Epithelial cell of esophagus (primary cell): ENCODE measurements at places on chromosomes 7 and 10.

DNA sequence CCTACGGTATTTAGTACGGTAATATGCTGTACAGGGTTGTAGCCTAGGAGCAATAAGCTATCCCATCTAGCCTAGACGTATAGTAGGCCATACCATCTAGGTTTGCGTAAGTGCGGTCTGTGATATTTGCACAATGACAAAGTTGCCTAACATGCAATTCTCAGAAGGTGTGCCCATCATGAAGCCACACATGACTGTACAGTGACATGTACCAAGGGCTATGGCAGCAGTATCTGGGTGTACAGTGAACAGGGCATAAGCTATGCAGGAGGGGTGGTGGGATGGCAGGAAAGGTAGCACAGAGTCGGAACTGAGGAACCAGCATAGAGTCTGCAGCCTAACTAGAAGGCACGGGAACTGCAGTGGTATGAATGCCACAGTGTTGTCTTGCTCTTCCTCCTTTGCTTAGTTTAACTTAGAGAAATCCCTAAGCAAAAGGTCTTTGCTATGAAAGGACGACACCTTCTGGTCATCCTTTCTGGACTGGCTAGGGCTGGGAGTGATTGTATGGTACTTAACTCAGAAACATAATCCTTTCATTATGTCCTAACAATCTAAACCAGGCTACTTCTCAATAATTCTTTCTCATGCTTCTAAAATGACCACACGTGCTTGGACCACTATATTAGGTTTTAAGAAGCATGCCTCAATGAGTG, 93.5 kb downstream of the DYNC1I1 start:
- peak; percentile 4 for DNase-seq

DNA sequence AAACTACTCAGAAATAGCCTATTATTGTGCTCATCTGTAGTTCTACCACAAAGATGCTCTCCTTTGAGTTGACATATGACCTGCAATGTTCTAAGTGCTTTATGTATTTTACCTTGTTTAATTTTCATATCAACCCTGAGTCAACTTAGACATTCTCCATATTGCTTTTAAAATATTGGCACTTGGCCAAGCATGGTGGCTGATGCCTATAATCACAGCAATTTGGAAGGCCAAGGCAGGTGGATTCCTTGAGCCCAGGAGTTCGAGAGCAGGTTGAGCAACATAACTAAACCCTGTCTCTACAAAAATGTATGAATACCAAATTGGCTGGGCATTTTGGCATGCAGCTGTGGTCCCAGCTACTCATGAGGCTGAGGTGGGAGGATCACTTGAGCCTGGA, 50.6 kb downstream of the PRKG1 start:
- no peak for DNase-seq

DNA sequence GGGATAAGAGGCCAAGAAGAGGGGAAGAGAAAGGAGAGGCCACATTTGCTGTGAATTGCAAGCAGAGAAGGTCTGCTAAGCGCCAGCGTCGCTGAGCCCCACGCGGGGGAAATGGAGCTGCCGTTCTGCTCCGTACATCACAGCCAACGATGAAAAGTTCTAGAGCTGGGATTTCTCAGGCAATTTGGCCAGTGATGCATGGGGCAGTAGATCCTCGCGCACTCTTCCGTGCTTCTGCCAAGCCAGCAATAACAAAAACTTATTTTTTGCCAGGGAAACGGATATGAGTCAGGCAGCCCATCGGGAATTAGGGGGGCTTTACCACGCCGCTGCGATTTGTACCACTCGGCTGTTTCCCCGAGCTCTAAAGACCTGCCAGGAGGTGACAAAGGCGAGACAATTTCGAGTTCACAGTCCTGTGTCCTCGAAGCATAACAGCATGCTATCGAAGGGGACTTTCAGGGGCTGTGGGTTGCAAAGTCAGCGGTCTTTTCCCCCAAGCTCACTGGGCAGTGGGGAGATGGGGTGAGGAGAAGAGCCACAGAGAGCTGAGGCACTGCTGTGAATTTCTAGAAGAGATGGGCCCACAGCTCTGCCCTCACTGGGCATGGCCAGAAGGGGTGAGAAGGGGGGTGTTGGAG, 30.0 kb upstream of the SLF2 start:
- DNase-seq = no peak

GRCh38 chr7:47303695-47304453, 278.0 kb downstream of the TNS3 start:
- DNase-seq = no peak

GRCh38 chr10:21514818-21515351, 10.6 kb downstream of the SKIDA1 start:
- no peak for DNase-seq

DNA sequence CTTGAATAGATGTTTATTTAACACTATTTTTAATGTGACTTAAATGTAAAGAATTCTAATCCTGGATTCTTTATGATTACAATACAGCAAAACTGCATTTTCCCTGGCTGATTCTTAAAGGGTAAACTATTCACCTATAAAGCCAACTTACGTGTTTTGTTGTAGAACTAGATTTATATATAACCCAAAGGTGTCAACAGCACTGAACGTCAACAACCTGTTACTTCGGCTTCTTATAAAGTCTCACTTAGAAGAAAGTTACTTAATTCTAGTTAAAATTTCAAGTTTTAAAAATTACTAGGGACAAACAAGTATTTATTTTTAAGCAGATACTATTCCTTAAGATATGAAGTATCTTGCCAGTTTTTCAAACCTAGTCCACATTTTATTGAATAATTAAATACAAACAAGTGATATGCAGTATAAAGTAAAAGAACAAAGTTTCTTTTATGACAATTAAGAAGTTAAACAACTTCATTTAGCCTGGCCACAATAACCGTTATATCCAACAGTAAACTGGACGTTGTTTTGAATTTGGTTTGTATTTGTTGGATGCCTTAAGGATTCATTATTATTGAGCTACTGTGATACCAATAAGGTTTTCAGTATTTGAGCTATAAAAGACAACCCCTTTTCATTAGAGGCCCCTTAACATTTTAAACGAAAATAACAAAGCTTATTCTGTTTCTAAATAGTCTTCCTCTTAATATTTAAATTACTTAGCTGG, 83.1 kb downstream of the SNX10 start:
- no peak for DNase-seq

DNA sequence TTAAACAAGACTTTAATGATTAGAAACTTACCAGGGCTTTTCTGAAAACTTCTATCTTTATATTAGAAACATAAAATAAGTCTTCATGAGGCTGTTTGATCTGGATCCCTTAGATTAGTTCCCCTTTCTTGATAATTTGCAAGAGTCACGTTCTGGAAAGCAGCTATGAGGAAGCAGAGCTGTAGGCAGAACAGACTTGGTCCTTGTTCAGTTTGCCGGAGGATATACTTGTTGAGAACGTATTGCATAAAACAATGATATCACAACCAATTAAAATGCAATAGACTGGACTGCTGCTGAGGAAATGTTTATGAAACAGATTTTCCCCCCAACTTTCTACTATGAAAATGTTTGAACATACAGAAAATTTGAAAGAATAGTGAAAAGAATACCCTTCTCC, 2.8 kb downstream of the SAMD9L start:
- no peak for DNase-seq

DNA sequence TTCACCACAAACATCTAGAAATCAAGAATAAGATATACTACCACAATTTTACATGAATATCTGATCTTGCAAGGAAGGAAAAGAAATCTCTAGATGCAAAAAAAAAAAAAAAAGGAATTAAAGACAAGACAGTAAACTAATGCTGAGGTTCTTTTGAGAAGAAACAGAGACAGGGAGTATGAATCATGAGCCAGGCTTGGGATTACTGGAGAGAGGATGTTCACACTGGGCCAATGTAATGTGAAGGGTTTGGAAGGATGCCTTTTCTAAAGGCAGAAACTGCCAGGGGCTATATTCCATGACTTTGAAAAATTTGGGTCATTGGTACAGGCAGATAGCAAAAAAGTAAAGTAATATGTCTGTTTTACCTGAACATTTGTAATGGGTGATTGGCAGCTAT, 573.0 kb upstream of the IGFBP3 start:
- DNase-seq = peak; percentile 24

- DNase-seq = no peak
Observed at GRCh38 chr7:106285855-106286492, 1.2 kb upstream of the NAMPT start.

DNA sequence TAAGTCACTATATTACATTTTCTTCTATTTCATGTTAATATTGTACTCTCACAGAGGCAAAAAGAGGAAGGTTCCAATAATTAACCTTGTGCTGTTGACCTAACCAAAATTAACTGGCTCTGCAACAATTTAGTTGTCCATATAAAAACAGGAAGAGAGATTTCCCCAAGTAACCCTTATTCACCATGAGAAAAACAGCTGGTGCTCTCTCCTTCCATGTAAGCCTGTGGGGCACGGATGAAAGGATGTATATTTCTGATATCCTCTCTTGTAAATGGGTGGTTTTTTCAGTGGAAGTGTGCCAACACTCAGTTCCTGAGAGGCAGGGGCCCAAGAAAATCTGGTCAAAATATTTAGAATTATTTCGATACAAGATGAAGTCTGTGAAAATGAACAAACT, 358.1 kb downstream of the CRPPA start:
- no peak for DNase-seq

- peak; percentile 9 for DNase-seq
Observed at GRCh38 chr7:94179466-94179865, 175.3 kb upstream of the BET1 start.

GRCh38 chr7:110522761-110523200, 568.1 kb upstream of the LRRN3 start:
- peak; percentile 90 for DNase-seq

- DNase-seq = no peak
Observed at GRCh38 chr10:126277181-126277580, 111.1 kb downstream of the ADAM12 start.

DNA sequence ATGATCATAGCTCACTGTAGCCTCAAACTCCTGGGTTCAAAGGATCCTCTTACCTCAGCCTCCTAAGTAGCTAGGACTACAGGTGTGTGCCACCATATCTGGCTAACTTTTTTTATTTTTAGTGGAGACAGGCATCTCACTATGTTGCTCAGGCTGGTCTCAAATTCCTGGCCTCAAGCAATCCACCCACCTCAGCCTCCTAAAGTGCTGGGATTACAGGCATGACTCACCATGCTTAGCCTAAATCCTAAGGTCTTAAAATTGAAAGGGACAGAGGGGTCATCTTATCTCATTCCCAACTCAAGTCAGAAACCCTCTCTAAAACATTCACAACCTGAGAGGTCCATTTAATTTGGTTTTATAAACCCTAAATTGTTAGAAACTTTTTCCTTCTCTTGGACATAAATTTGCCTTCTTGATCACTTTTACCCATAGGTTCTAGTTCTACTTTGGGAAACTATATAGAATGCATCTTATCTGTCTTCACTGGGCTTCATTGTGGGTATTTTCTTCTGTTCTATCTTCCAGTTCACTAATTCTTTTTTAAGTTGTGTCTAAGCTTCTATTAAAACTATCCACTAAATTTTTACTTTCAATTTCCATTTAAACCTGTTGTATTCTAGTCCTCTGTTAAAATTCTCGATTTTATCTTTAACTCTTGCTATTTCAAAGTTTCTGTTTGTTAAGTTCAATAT, 183.4 kb upstream of the KAT6B start:
- DNase-seq = no peak

DNA sequence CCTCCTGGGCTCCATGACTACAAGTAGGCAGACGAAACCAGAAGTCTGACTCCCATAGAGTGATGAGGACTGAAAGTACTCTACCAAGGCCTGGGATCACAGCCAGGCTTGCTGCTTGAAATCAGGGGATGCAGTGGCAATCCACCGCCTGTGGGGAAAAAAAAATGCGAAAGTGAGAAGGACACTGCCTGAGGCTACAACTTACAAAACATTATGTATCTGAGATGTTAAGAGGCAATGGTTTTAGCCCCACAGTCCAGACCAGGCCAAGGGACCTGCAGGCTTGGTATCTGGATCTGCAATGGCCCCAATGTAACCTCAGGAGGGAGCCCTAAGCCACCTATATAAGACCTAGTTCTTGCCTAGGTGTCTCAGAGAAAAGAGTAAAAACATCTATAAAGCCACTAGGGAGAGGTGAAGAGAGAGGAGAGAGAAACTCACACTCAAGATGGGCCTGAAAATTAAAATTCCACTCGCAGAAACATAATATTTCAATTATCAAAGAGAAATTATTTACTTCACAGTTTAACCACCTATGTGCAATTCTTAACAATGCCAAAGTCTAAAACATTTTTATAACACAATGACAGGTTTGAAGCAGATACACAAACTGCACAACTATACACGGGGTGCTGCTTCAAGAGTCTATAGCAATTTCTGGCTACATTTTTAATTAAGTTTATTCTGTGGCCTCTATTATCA, 13.9 kb downstream of the DNAJC1 start:
- peak; percentile 63 for DNase-seq

GRCh38 chr7:38142736-38143135, 35.3 kb upstream of the STARD3NL start:
- no peak for DNase-seq

DNA sequence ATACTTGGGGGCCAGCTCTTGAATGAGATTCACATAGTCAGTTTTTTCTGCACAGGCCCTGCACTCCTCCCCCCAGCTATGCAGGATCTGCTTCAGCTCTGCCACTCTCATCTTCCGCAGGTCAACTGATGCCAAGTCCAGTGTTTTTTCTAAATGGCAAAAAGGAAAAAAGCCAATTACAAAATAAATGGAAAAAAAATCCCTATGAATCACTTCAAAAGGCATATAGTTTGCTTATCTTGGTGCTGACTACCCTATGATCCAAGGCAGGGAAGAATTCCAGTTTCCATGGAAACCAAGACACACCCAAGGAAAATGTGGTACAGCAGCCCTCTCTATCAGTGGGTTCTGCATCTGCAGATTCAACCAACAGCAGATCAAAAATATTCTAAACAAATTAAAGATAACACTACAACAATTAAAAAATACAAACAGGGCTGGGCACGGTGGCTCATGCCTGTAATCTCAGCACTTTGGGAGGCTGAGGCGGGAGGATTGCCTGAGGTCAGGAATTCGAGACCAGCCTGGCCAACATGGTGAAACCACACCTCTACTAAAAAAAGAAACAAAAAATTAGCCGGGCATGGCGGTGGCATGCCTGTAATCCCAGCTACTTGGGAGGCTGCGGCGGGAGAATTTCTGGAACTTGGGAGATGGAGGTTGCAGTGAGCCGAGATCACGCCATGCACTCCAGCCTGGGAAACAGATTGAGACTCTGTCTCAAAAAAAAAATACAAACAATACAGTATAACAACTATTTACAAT, 17.6 kb downstream of the CDNF start:
- peak; percentile 48 for DNase-seq
